ENCODE measurements at places on chromosomes 12 and 14.
A peak's percentile ranks its signal among the peaks of the same experiment; 100 is the strongest.

DNA sequence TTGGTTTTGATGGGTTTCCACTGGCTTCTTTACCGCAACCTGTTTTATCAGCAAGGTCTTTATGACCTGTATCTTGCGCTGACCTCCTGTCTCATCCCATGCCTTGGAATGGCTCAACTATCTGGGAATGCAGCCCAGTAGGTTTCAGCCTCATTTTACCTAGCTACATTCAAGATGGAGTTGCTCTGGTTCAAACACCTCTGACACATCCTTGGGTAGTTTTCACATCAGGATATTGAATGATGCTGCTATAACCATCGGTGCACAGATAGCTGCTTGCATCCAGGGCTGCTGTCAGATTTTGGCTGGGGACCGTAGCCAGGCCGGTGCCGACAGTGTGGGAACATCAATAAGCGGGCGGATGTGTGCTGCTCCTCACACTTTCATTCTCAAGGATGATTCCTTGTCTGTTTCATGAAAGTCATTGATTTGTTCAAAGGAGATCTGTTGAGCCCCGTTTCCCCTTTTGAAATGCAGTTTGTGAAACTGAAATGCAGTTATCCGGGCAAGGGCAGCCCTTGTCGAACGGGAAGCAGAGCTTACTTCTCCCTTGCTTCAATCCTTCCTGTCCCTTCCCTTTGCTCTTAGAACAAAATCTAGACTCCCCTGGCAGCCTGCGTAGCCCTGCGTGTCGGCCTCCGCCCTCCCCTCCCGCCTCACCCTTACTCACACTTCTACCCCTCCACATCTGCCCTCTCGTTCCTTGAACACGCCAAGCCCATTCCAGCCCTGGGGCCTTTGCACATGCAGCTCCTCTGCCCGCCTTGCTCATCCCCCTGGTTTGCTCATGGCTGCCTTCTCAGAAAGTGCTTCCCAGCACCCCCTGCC lies 49.2 kb upstream of the NCOR2 start:
- DNase-seq, result no peak

GRCh38 chr14:32733015-32733414 lies 205.7 kb upstream of the NPAS3 start:
- DNase-seq, result no peak

GRCh38 chr12:28104903-28105864 lies 85.1 kb upstream of the CCDC91 start:
- no peak for DNase-seq

DNA sequence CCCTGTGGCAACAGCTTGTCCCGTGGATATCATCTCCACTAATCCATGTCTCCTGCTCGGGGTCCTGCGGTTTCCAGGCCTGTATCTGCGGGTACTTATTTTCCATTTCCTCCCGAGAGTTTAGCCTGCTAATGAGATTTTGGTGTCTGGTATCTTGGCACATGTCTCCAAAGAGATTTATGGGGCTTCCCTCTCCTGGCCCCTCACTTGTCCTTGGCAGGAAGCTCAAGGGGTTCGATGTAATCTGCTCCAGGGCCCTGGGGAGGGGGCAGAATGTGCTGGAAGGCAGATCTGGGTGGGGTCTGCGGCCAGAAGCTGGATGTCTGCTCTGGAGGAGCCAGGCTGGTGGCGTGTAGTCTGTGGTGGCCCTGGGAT lies 85.7 kb downstream of the KIF26A start:
- DNase-seq, result no peak

DNA sequence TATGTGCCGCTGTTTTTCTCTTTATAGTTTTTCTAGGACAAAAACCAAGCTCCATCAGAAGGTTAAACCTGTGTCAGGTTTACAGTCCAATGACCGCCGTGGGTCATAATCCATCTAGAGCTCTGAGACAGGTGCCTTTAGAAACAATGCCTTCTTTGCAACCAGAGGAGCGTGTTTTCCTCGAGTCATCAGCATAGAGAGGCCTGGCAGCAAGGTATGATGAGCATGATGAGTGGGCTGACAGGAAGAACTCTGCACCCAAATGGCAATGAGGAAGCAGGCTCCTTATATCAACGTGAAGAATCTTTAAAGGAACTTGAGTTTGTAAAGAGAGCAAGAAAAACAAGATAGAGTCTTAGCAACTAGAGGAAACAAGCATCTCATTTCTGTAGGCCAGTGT lies 60.5 kb upstream of the NUDT4 start:
- DNase-seq, result no peak

DNA sequence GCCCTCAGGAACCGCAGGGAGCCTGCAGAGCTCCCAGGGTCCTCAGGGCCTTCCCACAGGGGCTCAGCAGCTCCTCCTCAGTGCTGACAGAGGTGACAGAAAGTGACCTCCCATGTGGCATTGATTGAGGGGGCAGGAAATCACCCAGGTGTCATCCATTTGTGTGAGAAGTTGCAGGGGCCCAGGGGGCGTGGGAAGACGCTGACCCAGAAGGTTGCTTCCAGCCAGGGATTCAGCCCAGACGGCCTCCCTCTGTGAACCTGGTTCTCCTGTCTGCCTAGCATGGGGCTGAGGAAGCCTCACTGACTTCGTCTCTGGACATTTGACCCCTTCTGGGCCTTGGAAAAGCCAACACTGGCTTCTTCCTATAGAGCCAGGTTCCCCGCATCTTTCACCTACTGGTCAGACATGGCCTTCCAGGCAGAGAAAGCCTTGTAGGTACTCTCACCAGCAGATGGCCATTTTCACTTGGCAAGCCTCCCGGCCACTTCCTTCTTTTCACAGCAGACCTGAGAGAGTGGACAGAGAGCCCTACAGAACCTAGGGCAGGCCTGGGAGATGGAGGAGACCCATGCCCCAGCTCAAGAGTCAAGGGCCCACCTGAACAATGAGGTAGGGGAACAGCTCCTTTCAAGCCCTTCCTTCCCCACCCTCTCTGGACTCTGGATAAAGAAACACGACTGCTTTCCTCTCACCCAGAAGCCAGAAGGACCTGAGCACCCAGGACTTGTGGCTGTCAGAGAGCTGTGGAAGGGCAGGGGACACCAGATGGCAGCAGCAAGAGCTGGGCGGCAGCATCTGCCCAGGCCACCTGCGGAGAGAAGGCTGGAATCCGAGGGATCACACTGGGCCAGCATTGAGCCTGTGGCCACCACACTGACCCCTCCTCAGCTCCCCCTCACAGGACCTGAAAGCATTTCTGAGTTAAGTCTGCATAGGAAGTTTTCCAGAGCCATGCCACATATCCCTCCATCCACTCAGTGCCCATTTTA lies 377.8 kb downstream of the DPF3 start:
- DNase-seq, result peak; percentile 23

DNA sequence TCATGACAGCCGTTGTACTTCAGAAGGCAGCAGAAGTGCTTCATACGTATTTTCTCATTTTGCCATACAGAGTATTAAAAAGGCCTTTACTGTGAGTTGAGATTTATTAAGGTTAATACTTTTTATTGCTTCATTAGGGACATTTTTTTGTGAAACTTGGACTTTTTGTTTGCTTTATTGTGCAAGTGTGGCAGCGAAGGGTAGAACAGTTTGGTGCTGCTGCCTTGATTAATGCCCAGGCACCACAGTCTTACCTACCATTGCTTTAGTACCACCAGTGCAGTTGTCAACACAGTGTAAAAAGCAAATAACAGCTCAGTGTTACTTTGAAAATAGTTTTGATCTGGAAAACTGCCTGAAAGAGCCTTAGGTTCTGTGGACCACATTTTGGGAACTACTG lies 147.4 kb downstream of the PCNX1 start:
- DNase-seq, result no peak

DNA sequence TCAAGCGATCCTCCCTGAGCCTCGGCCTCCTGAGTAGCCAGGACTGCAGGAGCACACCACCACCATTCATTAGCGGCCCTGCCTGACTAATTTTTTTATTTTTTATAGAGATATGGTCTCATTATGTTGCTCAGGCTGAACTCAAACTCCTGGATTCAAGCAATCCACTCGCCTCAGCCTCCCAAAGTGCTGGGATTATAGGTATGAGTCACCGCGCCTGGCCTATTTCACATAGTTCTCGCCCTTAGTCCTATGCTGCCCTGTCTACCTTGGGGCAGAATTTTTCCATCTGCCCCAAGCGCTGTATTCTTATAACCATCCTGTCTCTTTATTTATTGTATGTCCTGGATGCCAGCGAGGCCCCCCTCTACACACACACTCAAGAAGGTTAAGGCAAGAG lies 50.9 kb upstream of the BCL2L14 start:
- no peak for DNase-seq

- no peak for DNase-seq
Measured at GRCh38 chr14:51242545-51243490, 2.8 kb downstream of the TMX1 start.

DNA sequence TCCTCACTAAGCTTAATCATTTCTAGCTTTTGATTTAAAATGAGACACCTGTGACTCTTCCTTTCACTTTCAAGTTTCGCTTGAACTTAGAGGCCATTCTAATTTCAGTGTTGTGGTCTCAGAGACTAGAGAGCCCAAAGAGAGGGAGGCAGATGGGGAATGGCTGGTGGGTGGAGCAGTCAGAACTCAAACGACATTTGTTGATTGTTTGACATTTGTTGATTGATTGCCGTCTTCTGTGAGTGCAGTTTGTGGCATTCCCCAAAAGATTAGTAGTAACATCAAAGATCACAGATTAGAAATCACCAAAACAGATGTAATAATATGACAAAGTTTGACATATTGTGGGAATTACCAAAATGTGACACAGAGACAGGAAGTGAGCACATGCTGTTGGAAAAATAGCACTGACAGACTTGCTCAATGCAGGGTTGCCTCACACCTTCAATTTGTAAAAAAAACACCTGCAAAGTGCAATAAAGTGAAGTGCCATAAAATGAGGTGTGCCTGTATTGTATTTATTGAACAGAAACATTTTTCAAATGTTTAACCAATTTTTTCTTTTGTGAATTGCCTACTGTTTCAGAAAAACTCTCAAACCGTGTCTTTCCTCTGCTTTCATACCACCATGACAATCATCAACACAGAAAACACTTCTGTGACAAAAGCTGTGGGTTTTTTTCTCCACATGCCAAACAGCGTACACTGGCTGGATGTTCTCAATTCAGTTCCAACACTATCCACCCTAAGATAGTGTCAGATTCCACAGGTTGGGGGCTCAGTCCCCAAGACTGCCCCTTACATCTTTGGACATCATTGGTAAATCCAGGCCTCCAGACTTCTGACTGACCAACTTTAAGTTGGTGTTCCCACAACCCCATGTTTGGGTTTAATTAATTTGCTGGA lies 376.3 kb upstream of the RGS6 start:
- DNase-seq, result no peak

Data from H4 (cell line).